ENCODE measurements at places on chromosomes 12 and 14. TPM values are rescaled to one million over a fixed set of nuclear protein-coding genes. Genes with fewer than 3 reads are reported as not detected.
A peak's percentile ranks its signal among the peaks of the same experiment; 100 is the strongest.

Gene CHPT1
- 49.9 TPM for total RNA-seq

Gene PLEKHD1
- total RNA-seq, result 0.26 TPM

Gene HNRNPC
- total RNA-seq, result 313 TPM

Gene ARHGEF40
- 68.3 TPM for total RNA-seq

Gene EIF2B1
- total RNA-seq, result 39.7 TPM

DNA sequence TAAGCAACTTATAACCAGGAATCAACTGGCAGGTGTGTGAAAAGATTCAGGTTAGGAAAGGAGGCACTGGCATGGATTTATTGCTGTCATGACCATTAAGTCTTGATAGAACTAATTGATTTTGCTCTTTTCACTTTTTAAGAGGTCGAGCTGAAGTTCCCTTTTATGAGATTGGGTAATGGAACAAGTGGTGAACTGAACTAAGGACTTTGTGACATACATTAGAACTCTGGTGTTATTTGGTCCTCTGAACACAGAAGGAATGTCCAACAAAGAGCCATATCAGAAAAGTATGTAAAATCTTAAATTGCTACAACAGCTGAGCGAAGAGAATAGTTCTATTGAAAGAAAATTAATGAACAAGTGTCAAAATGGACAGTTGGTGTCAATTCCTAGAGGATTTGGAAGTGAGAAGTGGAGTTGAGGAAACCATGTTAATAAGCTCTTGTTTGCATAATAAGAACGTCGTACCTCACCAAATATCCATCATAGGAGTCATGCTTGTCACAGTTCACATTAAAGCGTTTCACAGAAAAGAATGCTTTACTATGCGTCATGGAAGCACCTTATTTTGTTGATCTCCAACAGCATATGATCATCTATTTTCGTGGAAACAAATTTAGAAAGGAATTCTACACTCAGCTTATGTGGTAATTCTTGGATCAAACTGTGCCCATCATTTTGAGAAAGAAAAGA lies 8.4 kb upstream of the MYF6 start:
- H3K4me1 ChIP-seq, result no peaks in the 10 kb centered on the region
- no peaks in the 10 kb centered on the region for H3K27me3 ChIP-seq
- DNase-seq, result no peak
- no peaks in the 10 kb centered on the region for H3K36me3 ChIP-seq

DNA sequence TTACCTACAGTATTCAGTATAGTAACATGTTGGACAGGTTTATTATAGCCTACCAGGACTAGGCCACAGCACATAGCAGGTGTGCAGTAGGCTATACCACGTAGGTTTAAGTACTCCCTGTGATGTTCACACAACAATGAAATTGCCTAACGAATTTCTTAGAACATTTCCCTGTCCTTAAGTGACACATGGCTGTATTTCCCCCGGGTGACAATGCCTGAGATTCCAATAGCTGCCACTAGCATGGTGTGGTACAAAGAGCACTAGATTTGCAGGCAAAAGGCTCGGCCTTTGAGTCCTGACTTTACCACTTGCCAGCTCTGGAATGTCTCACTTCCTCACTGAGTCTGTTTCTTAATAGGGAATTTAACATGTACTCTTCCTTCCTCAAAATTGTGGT lies 19.7 kb downstream of the PTPN21 start:
- H3K4me1 ChIP-seq, result no peaks in the 10 kb centered on the region
- H3K27ac ChIP-seq, result no peak overlapping the region
- H3K27me3 ChIP-seq, result no peaks in the 10 kb centered on the region
- no peaks in the 10 kb centered on the region for H3K36me3 ChIP-seq

DNA sequence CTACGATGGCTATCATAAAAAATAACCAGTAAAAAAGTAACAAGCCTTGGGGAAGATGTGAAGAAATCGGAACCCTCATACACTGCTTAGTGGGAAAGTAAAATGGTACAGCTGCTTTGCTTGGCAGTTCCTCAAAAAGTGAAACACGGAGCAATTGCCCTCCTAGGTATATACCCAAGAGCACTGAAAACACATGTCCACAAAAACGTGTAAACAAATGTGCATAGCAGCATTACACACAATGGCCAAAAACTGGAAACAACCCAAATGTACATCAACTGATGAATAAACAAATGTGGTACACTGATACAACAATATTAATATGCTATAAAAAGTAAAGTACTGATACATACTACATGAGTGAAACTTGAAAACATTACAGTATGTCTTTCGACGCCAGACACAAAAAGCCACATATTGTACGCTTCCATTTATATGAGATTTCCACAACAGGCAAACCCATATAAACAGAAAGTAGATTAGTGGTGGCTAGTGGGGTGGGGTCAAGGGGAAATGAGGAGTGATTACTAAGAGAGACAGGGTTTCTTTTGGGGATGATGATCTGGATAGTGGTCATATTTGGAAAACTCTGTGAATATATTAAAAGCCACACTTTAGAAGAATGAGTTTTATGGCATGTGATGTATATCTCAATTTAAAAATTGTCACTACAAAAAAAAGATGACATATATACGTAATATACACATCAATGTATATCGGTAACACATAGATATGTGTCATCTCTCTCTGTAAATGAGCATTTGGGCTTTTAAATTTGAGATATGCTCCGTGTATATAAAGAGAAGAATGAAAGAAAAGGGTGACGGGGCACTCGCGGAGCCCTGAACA lies 996 bp downstream of the SLC41A2 start:
- no peaks in the 10 kb centered on the region for H3K27me3 ChIP-seq
- H3K4me1 ChIP-seq, result no peaks in the 10 kb centered on the region
- H3K36me3 ChIP-seq, result no peaks in the 10 kb centered on the region

DNA sequence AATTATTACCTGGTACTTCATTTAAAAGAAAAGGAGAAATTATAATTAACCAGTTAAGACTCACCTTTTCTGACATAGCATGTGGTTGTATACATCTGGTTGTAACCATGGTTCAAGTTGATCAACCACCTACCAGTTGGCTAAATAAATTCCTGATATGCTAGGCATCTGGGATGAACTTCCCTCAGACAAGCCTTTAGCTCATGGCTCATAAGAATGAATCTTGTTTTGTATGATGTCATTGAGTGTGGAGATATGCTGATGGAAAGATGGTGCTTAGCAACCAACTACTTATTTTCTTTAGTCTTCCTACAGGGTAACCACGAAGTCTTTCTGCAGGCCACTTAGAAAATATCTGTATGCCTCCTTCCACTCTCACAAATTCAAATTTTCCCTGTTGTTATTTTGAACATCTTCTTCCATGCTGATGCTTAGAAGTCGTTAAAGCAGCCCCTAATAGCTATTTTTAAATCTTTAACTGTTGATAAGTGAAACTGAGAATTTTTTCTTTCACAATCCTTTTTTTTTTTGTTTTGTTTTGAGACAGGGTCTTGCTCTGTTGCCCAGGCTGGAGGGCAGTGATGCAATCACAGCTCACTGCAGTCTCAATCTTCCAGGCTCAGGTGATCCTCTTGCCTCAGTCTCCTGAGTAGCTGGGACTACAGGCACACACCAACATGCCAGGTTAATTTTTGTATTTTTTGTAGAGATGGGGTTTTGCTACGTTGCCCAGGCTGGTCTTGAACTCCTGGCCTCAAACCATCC lies 51.9 kb upstream of the PTHLH start:
- H3K36me3 ChIP-seq, result no peaks in the 10 kb centered on the region
- no peaks in the 10 kb centered on the region for H3K4me1 ChIP-seq
- no peaks in the 10 kb centered on the region for H3K27me3 ChIP-seq
- no peak overlapping the region for H3K27ac ChIP-seq
- H3K4me3 ChIP-seq, result no peak overlapping the region

DNA sequence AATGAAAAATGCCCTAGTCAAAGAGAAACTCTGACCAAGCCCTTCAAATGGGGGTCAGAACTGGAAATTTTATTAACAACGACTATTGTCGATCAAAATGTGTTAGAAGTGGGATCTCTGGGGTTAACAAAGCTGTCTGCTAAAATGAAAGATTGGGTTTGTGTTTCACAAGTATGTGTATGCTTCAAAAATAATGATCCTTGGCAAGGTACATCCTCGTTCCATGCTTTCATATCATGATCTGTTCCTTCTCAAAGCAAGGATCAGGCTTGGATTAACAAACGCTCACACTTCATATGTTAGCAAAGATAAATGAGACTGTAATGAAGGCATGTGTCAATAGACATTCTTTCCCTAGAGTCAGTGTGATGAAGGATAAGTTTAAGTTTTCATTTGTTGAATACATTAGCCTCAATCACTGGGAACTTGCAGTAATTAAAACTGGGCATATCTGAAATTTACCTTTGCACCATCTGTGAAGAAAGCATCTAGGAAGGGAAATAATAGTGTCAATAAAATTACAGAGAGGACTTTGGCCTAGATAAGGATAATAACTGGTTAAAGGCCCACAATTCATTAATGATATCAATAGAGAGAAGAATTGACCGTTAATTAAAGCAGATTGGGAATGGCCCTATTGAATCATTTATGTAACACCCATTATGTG lies 91.8 kb downstream of the RIN3 start:
- H3K4me3 ChIP-seq, result no peak overlapping the region
- no peaks in the 10 kb centered on the region for H3K27me3 ChIP-seq
- peaks cover 3% of the 10 kb centered on the region for H3K4me1 ChIP-seq

DNA sequence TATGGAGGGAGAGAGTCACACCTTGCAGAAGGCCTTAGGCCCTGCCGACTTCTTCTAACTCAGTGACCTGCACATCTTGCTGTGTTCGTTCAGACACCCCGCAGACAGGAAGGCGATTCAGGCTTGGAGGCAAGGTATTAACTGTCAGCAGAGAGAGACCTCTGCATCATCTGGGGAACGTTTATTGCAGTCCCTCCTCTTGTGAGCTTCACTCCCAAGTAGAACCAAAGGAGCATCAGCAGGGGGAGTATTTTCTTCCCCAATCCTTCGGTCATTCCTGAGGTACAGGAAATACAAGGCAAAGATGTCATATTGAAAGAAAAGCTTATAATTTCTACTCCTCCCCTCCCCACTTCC lies 217.9 kb downstream of the CRADD start:
- no peak overlapping the region for H3K4me3 ChIP-seq
- no peaks in the 10 kb centered on the region for H3K4me1 ChIP-seq
- H3K27ac ChIP-seq, result peak overlapping the region; percentile 38
- no peaks in the 10 kb centered on the region for H3K36me3 ChIP-seq
- no peak for DNase-seq
- no peaks in the 10 kb centered on the region for H3K27me3 ChIP-seq

GRCh38 chr12:74903522-74903921 lies 306.1 kb downstream of the KCNC2 start:
- H3K27me3 ChIP-seq, result no peaks in the 10 kb centered on the region
- H3K4me1 ChIP-seq, result no peaks in the 10 kb centered on the region
- no peaks in the 10 kb centered on the region for H3K36me3 ChIP-seq
- H3K27ac ChIP-seq, result no peak overlapping the region
- DNase-seq, result no peak
- no peak overlapping the region for H3K4me3 ChIP-seq

DNA sequence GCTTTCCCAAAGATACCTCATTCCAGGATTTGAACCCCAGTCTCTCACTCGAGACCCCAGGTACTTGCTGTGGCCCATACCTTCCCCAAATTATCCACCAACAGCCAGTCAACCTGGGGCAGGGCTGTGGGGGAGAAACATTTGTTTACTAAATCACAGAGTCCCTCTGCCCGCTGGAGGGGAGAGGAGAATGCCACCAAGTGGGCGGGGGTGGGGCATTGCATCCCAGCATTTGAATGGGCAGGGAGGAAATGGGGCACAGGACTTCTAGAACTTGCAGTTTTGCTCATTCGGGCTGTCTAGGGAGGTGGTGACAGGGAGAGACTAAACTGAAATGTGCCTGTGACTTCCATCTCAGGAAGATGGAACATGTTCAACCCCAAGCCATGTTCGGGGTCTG lies 10.9 kb upstream of the SERPINA9 start:
- H3K4me3 ChIP-seq, result no peak overlapping the region
- H3K36me3 ChIP-seq, result no peaks in the 10 kb centered on the region
- no peaks in the 10 kb centered on the region for H3K4me1 ChIP-seq
- DNase-seq, result no peak

DNA sequence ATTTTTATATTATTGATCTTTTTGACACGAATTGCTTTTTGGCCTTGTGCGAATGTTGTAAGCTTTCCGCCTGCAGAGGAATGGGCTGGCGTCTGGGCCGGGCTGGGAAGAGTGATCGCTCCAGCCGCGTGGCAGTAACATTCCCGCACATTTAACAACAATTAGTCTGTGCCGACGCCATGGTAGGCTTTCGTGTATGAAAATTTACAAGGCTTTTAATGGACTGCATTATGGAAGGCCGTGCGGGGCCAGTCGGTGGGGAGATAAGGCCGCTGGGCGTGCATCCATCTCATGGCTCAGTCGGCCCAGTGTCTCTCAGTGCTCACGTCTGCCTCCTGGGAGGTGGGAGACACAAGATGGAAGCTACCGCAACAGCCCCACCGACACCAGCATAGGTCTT lies 142.2 kb downstream of the PHETA1 start:
- H3K4me1 ChIP-seq, result no peaks in the 10 kb centered on the region
- no peaks in the 10 kb centered on the region for H3K27me3 ChIP-seq
- no peaks in the 10 kb centered on the region for H3K36me3 ChIP-seq
- H3K27ac ChIP-seq, result no peak overlapping the region
- DNase-seq, result no peak
- H3K4me3 ChIP-seq, result no peak overlapping the region

- H3K4me1 ChIP-seq, result no peaks in the 10 kb centered on the region
- peaks cover 3% of the 10 kb centered on the region for H3K27me3 ChIP-seq
- H3K4me3 ChIP-seq, result no peak overlapping the region
Measured at GRCh38 chr12:77072833-77073495, 7.6 kb upstream of the E2F7 start.

GRCh38 chr14:60300019-60300418 lies 51.0 kb downstream of the PPM1A start:
- H3K4me1 ChIP-seq, result no peaks in the 10 kb centered on the region
- no peaks in the 10 kb centered on the region for H3K36me3 ChIP-seq
- no peaks in the 10 kb centered on the region for H3K27me3 ChIP-seq
- H3K4me3 ChIP-seq, result no peak overlapping the region

- peaks cover 3% of the 10 kb centered on the region for H3K4me1 ChIP-seq
- no peaks in the 10 kb centered on the region for H3K36me3 ChIP-seq
- H3K27me3 ChIP-seq, result no peaks in the 10 kb centered on the region
- no peak overlapping the region for H3K27ac ChIP-seq
- DNase-seq, result no peak
Measured at GRCh38 chr12:128820723-128821432, 2.9 kb downstream of the SLC15A4 start.
